ENCODE measurements at places on chromosomes 7 and 10.
A peak's percentile ranks its signal among the peaks of the same experiment; 100 is the strongest.

DNA sequence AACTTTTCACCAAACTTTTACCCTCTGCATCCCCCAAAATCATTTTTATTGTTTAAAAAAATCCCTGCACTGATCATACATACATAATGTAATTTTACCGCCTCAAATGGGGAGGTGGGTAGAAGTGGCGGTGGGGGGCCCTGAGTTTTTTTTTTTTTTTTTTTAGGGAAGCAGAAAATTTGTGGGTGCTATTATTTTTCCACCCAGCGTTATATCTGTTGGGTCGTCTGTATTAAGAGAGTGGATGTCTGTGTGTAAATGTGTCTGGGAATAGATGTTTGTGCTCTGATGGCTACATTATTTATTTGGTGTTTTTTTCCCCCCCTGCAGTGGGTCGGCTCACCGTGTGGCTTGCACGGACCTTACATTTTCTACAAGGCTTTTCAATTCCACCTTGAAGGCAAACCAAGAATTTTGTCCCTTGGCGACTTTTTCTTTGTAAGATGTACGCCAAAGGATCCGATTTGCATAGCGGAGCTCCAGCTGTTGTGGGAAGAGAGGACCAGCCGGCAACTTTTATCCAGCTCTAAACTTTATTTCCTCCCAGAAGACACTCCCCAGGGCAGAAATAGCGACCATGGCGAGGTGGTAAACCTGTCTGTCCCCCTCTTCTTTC lies 438 bp downstream of the ARID5B start:
- peak; percentile 20 for DNase-seq

- DNase-seq: no peak
Measured at GRCh38 chr7:136009488-136010079, 32.4 kb upstream of the MTPN start.

DNA sequence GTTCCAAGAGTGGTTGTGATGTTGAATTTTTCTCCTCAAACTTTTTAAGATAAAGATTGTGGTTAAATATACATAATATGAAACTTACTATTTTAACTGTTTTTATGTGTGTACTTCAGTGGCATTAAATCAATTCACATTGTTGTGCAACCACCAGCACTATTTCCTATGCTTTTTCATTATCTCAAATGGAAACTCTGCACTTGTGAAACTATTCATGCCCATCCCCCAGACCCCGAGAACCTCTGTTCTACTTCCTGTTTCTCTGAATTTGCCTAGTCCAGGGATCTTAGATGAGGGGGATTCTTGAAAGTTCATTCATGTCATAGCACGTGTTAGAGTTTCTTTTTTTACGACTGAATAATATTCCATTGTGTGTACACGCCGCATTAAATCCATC lies 67.0 kb downstream of the WDR37 start:
- no peak for DNase-seq

DNA sequence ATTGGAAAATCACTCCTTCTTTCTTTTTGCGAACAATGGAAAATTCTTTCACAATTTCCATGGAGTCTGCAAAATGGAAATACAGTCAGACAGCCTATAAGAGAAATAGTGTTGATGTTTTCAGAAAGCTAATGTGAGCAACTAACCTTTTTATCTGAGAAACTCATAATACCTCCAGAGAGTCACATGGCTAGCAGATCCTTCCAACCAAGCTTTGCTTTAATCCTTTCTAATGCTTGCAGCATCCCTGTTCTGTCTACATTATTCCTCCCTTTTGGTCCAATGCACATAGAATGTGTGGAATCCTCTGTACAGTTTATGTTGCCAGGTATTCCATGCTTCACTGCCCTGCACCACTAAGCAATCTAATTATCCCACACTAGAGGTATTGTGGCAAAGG lies 717.5 kb upstream of the LRRN3 start:
- no peak for DNase-seq

DNA sequence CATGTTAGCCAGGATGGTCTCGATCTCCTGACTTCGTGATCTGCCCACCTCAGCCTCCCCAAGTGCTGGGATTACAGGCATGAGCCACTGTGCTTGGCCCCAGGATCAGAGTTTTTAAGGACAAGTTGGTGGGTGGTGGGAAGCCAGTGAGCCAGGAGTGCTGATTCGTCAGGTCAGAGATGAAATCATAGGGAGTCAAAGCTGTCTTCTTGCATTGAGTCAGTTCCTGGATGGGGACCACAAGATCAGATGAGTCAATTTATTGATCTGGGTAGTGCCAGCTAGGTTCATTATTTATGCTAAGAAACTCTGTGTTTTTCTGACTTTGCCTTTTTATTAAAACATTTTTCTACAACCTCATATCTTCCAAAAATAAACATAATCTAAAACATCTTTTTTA lies 423.8 kb downstream of the ARL4A start:
- DNase-seq: no peak

DNA sequence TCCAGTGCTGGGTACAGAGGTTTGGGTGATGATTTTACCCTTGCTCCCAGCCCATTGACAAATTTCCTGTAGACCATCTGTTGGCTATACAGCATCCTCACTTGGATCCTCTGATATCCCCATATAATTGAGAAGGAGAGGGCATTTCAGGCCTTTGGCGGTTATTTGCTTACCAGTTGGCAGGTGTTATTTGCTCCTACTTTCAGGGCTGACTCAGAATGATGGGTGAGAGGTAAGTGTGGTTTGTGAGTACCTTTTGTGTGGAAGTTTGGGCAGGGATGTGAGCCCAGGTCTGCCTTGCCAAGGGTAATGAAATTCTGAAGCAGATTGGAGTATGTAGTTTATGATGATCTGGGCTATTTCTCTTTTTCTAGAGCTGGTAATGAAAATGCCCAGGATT lies 93.6 kb downstream of the LRMDA start:
- DNase-seq: no peak

DNA sequence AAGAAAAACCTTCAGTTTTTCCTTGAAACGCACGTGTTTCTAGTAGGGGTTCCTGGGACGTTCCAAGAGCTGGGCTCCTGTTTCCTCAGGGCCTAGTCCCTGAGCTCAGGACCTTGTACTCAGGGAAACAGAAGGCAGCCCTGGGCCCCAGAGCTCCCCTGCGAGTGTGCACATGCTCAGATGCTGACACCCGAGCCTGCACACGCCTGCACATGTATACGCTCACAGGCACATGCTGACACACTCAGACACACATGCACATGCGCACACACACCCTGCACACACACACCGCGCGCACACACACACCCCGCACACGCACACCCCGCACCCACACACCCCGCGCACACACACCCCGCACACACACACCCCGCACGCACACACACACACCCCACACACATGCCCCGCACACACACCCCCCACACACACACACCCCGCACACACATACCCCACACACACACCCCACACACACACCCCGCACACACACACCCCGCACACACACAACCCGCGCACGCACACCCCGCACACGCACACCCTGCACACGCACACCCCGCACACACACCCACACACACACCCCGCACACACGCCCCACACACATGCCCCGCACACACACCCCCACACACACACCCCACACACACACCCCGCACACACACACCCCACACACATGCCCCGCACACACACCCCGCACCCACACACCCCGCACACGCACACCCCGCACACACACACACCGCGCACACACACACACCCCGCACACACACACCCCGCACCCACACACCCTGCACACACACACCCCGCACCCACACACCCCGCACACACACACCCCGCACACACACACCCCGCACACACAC lies 52.2 kb downstream of the CALML3 start:
- no peak for DNase-seq

DNA sequence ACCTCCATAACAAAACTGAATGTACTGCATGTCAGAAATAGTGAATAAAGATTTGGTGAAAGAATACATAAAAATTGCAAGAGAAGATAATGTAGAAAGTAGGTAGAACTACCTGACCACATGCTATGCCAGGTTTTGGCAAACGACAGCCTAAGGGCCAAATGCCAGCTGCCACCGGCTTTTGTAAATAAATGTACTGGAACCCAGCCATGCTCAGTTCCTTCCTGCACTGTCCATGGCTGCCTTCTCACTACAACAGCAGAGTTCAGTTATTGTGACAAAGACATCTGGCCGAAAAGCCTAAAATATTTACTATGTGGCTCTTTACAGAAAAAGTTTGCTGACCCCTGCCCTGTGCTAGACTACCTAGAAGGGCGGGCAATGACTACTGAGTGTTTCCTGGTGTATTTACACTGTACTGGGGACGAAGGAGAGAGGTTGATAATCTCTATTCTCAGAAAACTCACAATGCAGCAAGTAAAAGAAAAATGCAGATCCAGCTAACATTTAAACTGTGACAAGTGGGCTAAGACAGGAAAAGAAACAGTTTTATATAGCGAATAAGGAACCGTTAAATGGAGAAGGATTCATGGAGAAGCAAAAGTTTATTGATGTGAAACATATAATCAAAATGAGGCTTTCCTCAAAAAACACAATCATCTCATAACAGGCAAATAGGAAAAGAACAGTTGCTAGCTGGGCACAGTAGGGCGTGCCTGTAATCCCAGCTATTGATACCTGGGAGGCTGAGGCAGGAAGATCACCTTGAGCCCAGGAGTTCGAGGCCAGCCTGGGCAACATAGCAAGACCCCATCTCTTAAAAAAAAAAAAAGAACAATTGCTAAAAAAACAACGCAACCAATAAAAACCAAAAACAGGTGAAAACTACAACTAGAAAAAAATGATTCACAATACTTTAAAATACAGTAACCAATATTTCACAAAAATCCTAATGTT lies 13.7 kb downstream of the KIN start:
- no peak for DNase-seq

DNA sequence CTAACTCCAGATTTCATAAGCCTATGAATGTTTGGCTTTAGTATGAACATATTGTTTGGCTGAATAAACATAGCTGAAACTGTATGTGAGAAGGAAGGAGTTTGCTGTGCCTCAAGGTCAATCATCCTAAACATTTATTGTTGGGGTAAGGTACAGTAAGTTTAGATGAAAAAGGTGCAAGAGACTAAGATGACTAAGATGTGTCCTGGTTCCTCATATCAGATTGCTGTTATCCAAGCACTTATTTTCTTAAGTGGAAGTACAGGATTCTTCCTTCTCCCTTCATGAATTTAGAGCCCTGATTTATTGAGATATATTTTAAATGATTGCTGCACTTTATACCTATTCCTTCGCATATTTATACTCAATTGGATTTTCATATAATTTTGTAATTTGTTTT lies 12.2 kb downstream of the MDFIC start:
- no peak for DNase-seq

- DNase-seq: no peak
Measured at GRCh38 chr10:115972426-115972825, 300.6 kb downstream of the GFRA1 start.

DNA sequence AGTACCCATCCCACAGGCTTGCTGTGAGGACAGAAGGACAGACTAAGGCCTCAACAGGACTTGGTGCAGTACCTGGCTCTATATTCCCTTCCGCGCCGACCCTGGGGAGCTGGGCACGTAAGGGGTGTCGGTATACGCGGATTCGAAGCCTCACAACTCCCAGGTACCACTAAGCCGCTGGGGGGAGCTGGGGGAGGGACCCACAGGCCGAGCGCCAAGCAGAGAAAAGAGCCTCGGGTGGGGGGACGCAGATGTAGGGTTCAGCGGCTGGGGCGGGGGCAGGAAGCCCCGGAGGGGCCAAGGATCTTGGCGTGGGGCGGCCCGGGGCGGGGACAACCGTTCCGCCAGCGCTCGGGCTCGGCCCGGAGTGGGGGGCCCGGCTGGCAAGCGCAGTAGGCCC lies 126.4 kb upstream of the ZNF746 start:
- DNase-seq: peak; percentile 22

DNA sequence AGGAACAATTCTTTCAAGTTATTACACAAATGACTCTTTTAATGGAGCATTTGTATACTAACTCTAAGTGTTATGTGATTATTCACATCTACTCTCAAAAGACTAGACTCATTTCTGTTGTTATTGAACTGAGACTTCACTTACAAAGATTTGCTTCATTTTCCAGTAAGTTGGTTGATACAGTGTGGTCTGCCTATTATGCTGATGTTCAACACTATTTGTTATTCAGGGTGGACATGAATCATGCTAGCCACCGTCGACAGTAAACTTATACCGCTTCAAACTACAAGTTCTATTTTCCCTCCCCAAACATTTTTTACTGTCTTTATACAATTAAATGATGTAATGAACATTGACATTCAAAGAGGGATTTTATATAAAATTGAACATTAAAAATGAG lies 84.5 kb downstream of the PRKG1 start:
- DNase-seq: no peak

GRCh38 chr10:52571018-52571417 lies 201.6 kb downstream of the MBL2 start:
- DNase-seq: no peak

GRCh38 chr7:1234881-1235500 lies 2.3 kb downstream of the UNCX start:
- no peak for DNase-seq

GRCh38 chr7:98105942-98106544 lies 619 bp upstream of the LMTK2 start:
- no peak for DNase-seq

All from endothelial cell (in vitro differentiated cells).